ENCODE measurements at places on chromosomes 6 and 20.

DNA sequence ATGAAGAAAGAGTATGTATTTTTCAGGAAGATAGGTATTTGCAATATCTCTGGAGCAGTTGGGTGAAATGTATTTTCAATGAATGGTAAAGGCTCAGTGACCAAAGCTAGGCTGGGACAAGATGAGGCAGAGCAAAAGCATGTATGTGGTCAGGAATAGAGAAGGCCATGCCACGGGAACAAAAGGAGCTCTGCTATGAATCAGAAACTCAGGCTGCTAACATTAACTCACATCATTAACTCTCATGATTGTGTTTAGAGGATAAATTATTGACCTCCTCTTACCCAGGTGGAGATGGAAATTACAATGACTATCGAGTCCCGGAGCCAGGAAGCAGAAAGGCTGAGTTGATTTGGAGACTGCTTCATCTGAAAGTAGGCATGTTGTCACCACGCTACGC lies 220.2 kb downstream of the FUT9 start:
- no peak for DNase-seq

GRCh38 chr6:2435323-2435722 lies 189.9 kb upstream of the GMDS start:
- no peak for DNase-seq

GRCh38 chr6:161947371-161947770 lies 673.5 kb upstream of the AGPAT4 start:
- no peak for DNase-seq

DNA sequence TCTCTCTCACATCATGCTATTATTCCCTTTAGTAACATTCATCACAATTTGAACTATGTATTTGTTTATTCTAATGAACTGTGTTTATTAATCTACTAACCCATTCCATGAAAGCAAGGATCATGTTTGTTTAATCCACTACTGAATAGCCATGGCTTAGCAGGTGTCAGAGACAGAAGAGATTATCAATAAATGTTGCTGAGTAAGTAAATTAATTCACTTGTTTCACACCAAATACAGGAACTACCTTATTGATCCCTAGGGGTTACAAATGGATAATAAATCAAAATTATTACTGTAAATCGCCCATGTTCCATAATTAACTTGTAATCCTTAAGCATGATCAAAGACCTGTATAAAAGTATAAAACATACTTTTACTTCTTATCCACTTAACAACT lies 76.6 kb downstream of the PHIP start:
- DNase-seq = no peak

- no peak for DNase-seq
Measured at GRCh38 chr6:170287371-170287876, 3.5 kb downstream of the DLL1 start.

DNA sequence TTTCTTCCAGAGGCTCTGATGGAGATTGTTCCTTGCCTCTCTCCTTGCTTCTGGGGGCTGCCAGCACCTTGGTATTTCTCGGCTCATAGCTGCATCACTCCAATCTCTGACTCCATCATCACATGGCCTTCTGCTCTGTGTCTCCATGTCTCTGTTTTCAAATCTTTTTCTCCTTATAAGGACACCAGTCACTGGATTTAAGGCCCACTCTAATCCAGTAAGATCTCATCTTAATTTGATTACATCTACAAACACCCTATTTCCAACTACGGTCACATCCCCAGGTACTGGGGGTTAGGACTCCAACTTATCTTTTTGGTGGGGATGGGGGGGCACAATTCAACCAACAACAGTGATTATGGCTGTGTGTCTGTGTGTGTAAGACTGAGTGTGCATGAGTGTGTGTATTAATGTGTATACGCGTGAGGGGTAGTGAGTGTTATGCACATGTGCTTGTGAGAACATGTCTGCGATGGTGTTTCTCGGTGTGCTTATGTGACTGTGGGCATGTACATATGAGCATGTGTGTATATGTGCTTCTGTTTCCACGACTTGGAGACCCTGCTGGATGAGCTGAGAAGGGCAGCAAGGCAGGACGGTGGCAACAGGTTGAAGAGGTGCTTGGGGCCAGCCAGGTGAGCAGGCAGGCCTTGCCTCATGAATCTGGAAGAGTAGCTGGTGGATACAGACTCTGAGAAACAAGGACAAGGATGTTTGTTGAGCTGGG lies 130.5 kb downstream of the MRPL14 start:
- DNase-seq = no peak

- DNase-seq = no peak
Measured at GRCh38 chr6:11198663-11199603, 33.5 kb downstream of the NEDD9 start.

DNA sequence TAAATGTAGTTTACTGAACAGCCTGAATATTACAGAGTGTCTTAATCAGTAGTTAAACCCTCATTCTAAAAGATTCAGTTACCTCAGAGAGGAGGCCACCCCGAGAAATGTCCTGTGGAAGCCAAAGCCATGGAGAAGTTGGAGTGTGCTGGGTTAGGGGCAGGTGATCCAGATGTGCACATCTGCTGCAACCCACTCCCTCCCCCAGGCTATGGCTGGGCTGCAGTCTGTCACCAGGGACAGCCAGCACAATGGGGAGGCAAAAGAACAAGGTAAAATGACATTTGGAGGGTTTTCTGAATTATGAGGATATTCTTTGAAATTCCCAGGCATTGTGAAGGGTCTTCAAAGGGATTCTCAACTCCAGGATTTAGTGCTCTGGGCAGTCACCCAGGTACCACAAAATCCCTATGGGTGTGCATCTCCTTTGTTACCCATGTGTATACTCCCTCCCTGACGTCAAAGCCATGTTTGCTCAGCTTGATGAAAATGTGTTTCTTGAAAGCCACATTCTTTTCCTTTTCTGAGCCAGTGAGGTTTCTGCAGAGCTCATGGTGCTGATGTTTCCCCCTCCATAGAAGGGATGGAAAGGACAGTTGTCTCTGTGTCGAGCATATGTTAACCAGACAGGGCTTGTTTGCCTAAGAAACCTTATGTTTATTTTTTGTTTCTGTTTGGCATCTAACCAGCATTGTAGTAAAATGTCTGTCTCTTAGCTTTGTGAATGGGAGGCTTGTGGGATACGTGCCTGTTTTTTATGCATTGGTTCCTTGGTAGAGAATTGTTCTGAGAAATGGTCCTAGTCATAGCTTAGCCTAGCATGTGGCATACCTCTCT lies 212.3 kb upstream of the TBX18 start:
- DNase-seq = no peak

DNA sequence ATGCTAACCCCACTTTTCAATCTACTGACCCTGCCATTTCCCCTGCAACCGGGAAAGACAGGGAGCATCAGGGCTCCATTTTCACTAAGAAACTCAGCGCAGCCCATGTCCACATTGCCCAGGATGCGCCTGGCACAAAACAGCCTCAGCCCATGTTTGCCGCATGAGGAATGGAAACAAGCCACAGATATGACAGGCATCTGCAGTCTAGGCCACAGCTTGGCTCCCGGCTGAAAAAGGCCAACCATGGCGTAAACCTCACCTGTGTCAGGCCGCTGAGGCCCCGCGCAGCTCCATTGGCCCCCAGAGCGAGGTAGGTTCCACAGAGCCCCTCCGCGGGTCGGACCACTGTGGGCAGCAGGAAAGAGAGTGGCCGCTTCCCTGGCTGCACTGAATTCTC lies 21.7 kb downstream of the GGT7 start:
- DNase-seq = no peak

DNA sequence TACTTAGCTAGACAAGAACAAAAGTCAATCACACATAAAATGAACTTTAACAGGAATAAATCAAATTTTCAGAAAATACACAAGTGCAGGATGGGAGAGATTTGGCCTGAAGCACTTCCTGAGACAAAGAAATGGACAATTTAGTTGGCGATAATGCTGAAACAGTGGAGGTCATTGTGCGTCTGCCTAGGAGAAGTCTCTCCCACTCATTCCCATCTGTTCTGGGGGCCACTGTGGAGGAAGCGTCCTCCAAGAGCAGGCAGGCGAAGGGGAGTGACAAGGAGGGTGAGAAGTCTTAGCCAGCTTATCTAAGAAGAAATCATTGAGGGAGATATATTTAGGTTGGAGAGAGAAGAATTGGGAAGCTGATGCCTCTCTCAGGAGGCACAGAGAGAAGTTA lies 10.2 kb upstream of the TMEM242 start:
- no peak for DNase-seq

DNA sequence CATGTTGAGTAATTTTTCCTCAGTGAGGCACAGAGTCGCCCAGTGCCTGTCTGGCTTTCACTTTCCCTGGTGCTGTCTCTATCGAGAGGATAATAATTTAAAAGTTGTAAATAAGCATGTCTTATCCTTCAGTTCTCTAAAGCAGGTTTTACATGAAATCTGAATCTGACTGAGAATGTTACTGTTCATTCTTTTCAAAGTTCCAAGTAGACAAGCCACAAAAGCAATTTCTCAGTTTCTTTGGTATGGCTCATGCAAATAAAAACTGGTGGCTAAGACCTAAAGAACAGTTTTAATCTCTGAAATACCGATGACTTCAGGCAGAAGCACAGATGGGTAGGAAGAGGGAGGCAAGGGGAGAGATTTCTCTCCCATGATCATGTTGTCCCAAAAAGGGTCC lies 87.6 kb upstream of the GCM1 start:
- DNase-seq = no peak

GRCh38 chr20:57306747-57307146 lies 22.9 kb upstream of the SPO11 start:
- DNase-seq = no peak
